PC-3 (cell line): ENCODE measurements at places on chromosomes 16 and 17. TPM values are rescaled to one million over a fixed set of nuclear protein-coding genes. Genes with fewer than 3 reads are reported as not detected.

DNA sequence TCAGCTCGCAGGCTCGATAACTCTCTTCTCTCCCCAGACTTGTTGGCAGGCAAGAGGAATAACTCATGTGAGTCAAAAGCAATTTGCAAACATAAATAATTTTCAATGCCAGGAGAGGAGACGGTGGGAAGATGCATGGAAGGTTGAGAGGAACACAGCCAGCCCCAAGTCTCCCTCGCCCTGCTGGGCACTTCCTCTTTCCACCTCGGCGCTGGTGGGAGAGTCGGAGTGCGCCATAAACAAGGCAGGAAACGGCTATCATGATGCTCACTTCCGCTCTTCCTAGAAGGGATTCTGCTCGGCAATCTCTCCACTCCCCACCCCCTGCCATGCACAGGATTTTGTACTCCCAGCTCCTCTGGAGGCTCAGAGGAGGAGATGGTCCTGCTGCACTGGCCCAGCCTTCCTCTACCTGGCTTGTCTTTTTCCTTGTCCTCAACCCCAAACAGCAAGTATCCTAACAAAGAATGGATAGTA lies 13.0 kb downstream of the CBX4 start:
- no peaks in the 10 kb centered on the region for H3K36me3 ChIP-seq
- H3K4me3 ChIP-seq: no peak overlapping the region
- H3K27me3 ChIP-seq: no peaks in the 10 kb centered on the region
- H3K27ac ChIP-seq: no peak overlapping the region

DNA sequence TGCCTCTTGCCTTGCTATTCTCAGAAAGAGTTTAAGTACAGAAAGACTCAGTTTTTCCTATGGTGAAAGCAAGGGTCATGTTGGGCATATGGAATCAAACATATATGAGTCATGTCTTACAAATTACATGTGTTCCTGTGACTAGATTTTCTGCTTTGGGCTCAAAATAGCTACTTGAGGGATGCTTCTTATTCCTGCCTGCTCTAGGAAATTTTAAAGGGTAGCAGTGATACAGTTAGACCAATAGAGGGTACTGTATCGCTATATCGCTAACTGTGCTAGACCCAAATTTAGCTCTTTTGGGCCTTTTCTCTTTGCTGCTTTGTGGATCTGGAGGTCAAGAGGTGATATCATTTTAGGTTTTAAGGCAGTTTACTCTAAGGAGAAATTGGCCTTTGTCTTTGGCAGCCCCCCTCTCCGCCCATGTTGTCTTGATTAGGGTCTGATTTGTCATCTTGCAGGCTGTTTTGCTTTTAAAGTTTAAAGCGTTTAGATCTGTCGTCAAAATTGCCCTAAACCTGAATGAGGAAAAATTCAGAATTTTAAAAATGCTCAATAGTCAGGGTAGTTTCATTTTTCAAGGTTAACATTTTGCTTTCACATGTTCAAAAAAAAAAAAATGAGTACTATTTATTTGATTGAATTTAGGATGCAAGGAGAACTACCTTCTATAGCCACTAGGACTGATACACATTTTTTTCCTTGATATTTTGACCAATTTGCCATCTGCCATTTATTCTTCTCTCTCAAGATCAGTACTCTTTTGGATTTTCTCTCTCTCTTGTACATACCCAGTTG lies 8.8 kb downstream of the NFATC3 start:
- no peaks in the 10 kb centered on the region for H3K27me3 ChIP-seq
- H3K4me1 ChIP-seq: no peaks in the 10 kb centered on the region
- no peak overlapping the region for H3K4me3 ChIP-seq
- no peak overlapping the region for H3K27ac ChIP-seq

- no peak overlapping the region for H3K4me3 ChIP-seq
- no peaks in the 10 kb centered on the region for H3K36me3 ChIP-seq
- no peak for DNase-seq
These were observed 6.7 kb upstream of the SMIM5 start for GRCh38 chr17:75626496-75627038.

DNA sequence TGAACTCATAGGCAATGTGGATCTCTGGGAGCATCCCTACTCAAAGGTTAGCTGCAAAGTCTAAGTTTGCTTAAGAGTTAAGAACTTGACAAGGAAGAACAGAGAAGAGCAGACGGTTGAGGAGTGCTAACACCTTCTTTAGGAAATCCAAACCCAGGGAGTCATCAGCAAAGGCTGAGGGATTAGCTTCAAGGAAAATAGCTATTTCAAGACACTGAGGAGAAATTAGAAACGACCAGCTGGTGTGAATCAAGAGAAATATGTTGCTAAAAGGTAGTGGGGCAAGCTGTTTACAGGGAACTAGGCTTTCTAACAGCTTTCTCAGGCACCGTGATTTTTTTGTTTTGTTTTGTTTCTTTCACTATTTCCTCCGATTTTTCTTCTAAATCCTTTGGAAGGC lies 90.7 kb downstream of the CDH8 start:
- H3K4me1 ChIP-seq: no peaks in the 10 kb centered on the region
- H3K4me3 ChIP-seq: no peak overlapping the region
- no peak for DNase-seq
- no peak overlapping the region for H3K27ac ChIP-seq

DNA sequence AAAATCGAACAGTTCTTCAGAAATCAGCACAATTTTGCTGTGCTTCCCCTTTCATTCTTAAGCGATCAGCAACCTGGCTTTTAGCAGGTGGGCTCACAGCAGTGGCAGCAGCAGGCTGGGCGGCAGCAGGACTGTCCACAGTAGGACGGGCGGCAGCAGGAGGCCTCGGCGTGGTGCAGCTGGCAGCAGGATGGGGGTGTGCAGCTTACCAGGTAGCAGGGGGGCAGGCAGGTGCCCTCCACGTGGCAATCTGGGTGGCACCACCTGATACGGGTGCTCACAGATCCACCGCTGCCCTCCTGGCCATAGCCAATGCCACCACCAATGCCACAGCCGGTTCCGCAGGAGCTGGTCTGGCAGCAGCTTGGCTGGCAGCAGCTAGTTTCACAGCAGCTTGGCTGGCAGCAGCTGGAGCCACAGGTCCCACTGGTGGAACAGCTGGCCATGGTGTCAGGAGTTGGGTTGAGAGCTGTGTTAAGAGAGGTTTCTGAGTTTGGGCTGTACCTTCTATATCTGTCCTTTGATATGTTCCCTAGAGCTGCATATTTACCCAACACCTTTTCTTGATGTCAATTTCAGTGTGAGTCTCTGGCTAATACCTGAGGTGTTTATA lies at the start of gene KRTAP1-4:
Gene KRTAP1-4 (minus strand): TSS at position 563 of the 613 bp plus-strand sequence. CDS start 117 bp downstream, at position 446.
- H3K4me1 ChIP-seq: peaks cover 17% of the 10 kb centered on the region
- no peak within 1 kb of the TSS for H3K27ac ChIP-seq
- no peak within 1 kb of the TSS for H3K4me3 ChIP-seq
- H3K36me3 ChIP-seq: no peaks in the 10 kb centered on the region
- no peaks in the 10 kb centered on the region for H3K27me3 ChIP-seq

DNA sequence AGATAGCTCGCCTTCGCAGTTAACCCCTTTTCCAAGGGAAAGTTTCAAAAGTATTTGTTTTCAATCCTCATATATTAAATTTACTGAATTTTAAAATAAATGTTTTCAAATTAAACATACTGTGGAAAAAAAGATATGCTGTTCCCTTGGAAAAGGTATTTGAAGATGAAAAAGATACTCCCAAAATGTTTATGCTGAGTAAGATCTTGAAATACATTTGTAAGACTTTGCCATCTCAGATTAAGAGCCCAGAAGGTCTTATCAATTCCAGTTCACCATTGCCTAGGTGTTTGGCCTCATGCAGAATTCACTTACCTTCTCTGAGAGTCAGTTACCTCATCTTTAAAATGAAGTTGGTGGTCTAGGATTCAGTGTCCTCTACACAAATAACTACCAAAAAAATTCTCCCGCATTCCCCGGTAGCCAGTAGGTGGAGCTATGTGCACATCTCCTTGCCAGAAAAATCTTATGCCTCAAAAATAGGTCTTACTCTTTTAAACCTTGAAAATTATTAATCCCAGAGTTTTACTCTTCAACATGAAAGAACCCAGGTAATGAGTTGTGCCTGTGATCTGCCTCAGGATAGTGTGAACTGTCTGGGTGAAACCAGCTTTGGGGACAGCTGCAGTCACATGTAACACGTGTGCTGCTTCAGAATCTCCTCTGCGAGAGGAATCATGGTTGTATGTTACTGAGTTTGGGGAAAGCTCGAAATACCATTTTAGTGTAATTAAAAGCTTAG lies 178.3 kb downstream of the MRTFB start:
- no peak overlapping the region for H3K27ac ChIP-seq
- H3K27me3 ChIP-seq: no peaks in the 10 kb centered on the region
- H3K36me3 ChIP-seq: peaks cover 10% of the 10 kb centered on the region
- peak; percentile 54 for DNase-seq
- H3K4me3 ChIP-seq: no peak overlapping the region

- H3K27me3 ChIP-seq: no peaks in the 10 kb centered on the region
- H3K36me3 ChIP-seq: no peaks in the 10 kb centered on the region
- DNase-seq: no peak
- H3K27ac ChIP-seq: no peak overlapping the region
- H3K4me3 ChIP-seq: no peak overlapping the region
- no peaks in the 10 kb centered on the region; the same call in 1 of the 2 replicates for H3K4me1 ChIP-seq
These were observed 33.1 kb downstream of the CNGB1 start for GRCh38 chr16:57937861-57938260.

DNA sequence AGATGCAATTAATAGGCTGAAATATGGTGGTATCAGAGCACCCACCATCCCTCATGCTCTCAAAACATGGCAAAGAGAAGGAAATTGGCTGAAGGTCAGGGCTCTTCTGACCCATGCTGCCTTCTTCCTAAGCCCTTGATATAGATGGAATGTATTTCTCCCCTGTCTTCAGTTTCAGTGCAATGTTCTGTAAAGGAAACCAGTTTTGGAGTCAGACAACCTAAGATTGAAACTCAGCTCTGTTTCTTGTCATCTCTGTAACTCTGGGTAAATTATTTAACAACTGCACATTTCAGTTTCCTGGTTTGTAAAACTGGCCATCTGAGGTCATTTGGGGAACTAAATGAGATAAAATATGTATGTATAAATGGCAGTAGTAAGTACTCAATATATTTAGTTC lies 243.9 kb downstream of the CA10 start:
- peaks cover 45% of the 10 kb centered on the region for H3K27me3 ChIP-seq
- no peaks in the 10 kb centered on the region for H3K4me1 ChIP-seq
- H3K27ac ChIP-seq: no peak overlapping the region
- no peaks in the 10 kb centered on the region for H3K36me3 ChIP-seq

DNA sequence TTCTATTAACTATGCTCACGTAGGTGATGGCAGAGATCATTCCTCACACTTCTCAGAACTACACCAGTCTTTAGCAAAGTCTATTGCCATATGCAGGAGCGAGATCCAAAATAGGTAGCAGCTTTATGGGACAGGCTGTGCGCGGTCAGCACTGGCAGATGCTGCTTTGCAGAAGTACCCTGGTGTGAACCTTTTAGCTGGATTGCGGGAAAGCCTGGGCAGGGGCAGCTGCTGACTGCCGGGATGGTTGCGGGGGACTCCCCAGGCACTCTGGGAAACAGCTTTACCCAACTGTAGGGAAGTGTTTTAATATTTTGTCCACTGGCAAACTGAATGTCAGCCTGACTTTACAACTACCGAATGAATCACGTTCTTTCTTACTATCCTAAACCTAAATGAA lies 251.3 kb downstream of the HS3ST3A1 start:
- H3K4me3 ChIP-seq: no peak overlapping the region
- peaks cover 17% of the 10 kb centered on the region for H3K4me1 ChIP-seq
- H3K36me3 ChIP-seq: no peaks in the 10 kb centered on the region; the same call in 1 of the 2 replicates
- H3K27me3 ChIP-seq: peaks cover 7% of the 10 kb centered on the region; the same call in 1 of the 2 replicates

DNA sequence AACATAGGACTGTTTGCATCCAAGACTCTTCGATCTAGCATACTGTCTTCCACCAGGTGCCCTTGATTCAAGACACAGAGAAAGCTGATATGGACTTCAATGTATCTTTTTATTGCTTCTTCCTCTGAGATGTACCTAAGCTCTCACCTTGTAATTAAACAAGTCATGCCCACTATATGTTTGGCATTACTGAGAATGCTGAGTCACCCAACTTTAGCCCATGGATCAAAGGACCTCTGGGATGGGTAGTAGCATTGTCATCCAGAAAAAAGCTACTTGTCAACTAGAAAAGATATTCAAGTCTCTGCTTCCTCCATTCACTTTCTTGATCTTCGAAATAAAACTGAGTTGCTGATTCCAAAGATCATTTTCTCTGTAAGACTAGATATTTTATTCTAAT lies 37.8 kb downstream of the CDH8 start:
- H3K27me3 ChIP-seq: peaks cover 8% of the 10 kb centered on the region; the same call in 1 of the 2 replicates
- H3K36me3 ChIP-seq: no peaks in the 10 kb centered on the region
- H3K27ac ChIP-seq: no peak overlapping the region
- H3K4me3 ChIP-seq: no peak overlapping the region
- H3K4me1 ChIP-seq: no peaks in the 10 kb centered on the region

- no peak for DNase-seq
- no peaks in the 10 kb centered on the region for H3K36me3 ChIP-seq
- peaks cover 14% of the 10 kb centered on the region for H3K4me1 ChIP-seq
- H3K27me3 ChIP-seq: no peaks in the 10 kb centered on the region
These were observed 143.3 kb downstream of the PITPNC1 start for GRCh38 chr17:67520252-67520906.

- no peaks in the 10 kb centered on the region for H3K27me3 ChIP-seq
- peak; percentile 72 for DNase-seq
- no peaks in the 10 kb centered on the region; the same call in 1 of the 2 replicates for H3K36me3 ChIP-seq
- H3K27ac ChIP-seq: peak overlapping the region; percentile 89
These were observed 1.5 kb downstream of the GRB7 start for GRCh38 chr17:39738983-39739884.

DNA sequence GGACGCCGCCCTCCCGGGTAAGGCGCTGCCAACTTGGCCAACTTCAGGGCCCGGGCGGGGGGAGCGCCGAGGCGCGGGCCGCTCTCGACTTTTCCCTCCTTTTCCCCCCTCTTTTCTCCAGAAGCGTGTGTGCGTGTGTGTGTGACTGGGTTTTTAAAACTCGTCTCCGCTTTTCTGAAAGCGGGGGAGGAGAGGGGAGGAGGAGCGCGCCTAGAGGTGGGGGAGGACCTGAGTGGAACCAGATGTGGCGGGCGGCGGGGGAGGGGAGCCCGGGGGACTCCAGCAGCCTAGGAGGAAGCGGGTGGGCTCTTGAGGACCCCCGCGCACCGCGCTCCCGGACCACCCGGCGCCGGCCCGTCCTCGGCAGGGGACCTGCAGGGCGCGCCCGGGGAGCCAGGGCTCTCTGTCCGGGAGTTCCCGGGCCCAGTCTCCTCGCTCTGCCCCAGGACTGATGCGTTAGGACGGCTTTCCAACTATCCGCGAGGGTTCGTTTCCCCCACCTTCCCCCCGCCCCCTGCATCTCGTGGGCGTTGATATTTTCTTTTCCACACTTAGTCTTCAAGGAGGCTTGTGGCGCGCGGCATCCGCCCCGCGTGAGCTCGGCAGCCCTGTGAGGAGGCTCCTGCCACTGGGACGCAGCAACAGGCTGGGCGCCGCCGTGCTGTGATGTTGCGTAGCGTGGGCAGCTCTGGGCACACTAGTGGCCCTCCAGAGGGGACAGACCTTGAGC lies 599 bp downstream of the MRC2 start:
- peaks cover 7% of the 10 kb centered on the region for H3K4me1 ChIP-seq
- no peaks in the 10 kb centered on the region for H3K36me3 ChIP-seq
- peak overlapping the region; percentile 88 for H3K4me3 ChIP-seq
- H3K27ac ChIP-seq: no peak overlapping the region
- H3K27me3 ChIP-seq: no peaks in the 10 kb centered on the region
- peak; percentile 30 for DNase-seq

Gene NECAB2
- total RNA-seq: 0.22 and 2.0 TPM in 2 replicates

Gene SLX4
- 5.1 and 5.9 TPM in 2 replicates for total RNA-seq

Gene TADA2A
- 12.7 and 16.5 TPM in 2 replicates for total RNA-seq

Gene C1QTNF8
- total RNA-seq: not detected in 2 replicates

Gene TMEM114
- total RNA-seq: not detected in 2 replicates

Gene RAPGEFL1
- total RNA-seq: 1.3 and 1.5 TPM in 2 replicates
